Glutamatergic neuron (in vitro differentiated cells): ENCODE measurements at places on chromosomes 16 and 17. TPM values are rescaled to one million over a fixed set of nuclear protein-coding genes. Genes with fewer than 3 reads are reported as not detected.

WSCD1 gene
- total RNA-seq = 35.6 TPM

CDH5 gene
- 9.6 TPM for total RNA-seq

ARL5C gene
- not detected for total RNA-seq

GRCh38 chr16:85259115-85259831 lies 147.0 kb upstream of the CIBAR2 start:
- no peak for DNase-seq

DNA sequence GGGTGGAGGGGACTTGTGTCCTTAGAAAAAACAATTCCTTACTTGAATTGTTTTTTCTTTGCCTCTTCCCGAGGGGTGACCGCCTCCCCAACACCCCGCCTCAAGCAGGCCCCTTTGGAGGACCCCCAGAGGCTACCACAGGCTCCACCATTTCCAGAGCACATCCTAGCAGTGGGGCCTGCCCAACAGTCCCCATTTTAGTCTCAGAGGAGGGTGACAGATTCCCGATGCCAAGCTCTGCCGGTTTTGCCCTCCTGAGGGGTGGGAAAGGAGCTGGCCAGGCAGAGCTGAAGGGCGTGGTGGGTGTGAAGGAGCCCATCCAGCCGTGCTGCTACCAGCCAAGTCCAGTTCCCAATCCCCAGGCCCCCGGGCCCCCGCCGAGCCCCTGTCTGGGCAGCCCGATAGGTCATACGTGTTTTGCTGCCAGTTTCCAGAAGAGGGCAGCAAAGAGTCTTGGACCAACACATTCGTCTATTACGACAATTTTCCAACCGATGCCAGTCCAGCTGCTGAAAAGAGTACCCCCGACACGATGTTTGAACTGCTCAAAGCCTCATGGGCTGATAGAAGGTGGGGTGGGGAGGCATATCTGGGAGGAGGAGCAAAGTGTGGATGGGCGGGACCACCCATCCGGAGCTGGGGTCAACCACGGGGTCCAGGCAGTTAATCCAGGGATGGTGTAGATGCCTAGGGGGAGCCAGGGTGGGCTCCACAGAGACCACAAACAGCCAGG lies 18.8 kb upstream of the GAA start:
- DNase-seq = peak; percentile 77

DNA sequence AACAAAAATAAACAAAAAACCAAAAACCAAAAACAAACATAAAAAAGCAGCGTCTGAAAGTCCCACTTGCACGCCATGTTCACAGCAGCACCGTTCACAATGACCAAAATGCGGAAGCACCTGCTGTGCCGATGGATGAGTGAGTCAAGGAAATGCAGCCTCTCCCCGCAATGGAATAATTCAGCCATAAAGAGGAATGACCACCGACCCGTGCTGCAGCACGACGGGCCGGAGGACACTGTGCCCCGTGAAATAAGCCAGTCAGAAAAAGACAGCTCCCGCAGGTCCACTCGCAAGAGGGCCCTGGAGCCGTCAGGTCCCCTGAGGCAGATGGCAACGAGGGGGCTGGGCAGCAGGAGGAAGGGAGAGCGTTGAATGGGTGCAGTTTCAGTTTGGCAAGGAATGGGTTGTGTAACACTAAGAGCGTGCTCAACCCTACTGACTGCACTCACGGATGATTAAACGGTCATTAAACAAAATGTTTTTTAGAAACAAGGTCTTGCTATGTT lies 5.1 kb downstream of the CLCN7 start:
- DNase-seq = no peak

DNA sequence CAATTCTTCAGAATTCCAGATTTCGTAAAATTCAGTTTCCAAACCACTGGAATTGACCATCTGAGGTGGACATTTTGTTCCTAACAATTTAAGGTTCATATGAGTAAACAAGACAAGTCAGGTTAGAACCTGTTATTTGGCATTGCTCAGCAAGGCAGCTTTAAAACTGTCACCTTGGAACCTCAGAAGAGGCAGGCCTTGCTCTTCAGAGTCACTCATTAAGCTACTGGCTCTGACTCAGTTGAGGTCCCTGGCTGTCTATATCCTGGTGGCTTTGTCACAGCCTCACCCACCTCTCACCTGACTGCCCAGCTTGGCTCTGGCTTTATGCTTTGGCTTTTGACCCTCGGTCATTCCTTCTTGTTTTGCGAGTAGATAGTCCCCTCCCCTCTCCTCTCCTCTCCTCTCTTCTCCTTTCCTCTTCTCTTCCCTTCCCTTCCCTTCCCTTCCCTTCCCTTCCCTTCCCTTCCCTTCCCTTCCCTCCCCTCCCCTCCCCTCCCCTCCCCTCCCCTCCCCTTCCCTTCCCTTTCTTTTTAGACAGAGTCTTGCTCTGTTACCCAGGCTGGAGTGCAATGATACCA lies 238.4 kb downstream of the SHISA9 start:
- no peak for DNase-seq

- DNase-seq = no peak
These were observed 19.9 kb downstream of the GJD3 start for GRCh38 chr17:40344421-40345160.

DNA sequence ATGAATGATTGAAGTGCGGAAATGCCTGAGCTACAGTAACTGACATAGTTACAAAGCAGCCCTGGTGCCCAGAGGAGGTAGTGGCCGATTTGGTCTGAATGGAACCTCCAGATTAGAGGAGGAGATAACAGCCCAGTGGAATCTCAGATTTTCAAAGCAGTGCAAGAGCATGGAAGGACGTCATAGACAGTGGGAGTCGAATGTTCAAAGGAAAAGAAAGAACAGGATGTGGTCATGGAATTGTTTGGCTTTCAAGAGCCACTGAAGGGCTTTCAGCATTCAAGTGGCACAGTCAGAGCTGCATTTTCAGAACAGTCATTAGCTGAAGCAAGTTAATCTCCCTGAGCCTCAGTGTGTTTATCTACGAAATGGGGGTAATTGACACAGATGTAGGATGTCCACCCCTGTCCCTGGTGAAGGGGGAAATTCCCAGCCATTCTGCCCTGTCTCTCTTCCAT lies 104.6 kb upstream of the CACNG3 start:
- no peak for DNase-seq

- no peak for DNase-seq
These were observed 448 bp downstream of the STAT5B start for GRCh38 chr17:42275527-42276358.

DNA sequence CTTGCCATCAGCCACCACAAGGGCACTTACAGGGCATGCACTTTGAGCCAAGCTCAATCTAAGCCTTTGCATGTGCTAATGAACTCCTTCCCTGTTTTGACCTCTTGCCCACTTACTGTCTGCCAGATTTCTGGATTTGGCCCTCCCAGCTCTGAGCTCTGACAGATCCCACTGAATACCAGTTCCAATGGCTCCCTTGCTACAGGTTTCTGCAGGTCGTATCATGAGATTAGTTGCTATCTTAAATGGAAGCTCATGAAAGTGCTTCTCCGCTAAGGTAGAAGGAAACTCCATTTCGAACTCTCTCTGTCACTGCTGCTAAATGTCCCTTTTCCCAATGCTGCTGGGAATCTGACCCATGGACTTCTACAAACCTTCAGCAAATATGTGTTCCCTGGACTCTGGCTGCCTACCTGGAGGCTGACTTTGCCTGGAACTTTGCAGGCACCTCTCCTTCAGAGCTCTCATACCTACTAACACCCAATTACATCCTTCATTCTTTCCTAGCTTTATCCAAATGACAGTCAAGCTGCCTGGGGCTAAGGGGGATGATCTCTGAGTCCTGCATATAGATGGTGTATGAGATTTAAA lies 23.5 kb upstream of the TOB1 start:
- DNase-seq = no peak

- DNase-seq = no peak
These were observed 29.3 kb downstream of the CEP295NL start for GRCh38 chr17:78873519-78874340.

- DNase-seq = no peak
These were observed 42.8 kb downstream of the CDH1 start for GRCh38 chr16:68779891-68780290.

DNA sequence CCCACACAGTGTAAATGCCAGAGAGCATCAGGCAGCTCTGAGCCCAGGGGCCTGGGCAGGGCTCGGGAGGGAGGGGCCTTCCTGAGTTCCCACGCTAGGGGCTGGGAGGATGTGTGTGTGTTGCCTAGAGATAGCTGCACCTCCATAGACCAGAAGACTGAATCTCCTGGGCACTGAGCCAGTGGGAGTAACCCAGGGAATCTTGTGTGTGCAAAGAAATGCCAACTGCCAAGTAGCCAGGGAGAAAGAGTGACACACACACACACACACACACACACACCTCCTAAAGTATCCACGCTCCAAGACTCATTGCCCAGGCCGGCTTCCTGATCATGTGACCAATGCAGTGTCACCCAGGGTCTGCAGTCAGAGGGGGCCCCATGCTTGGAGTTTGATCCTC lies 166.2 kb upstream of the RPL38 start:
- DNase-seq = no peak
